Sigmoid colon (tissue), 7 donors: ENCODE measurements at places on chromosomes 13 and 19. TPM values are rescaled to one million over a fixed set of nuclear protein-coding genes. Genes with fewer than 3 reads are reported as not detected.

- DNase-seq, result no peak
- H3K36me3 ChIP-seq, result no peaks in the 10 kb centered on the region
- H3K4me3 ChIP-seq, result no peak overlapping the region
- no peaks in the 10 kb centered on the region for H3K4me1 ChIP-seq
- no peaks in the 10 kb centered on the region for H3K27me3 ChIP-seq
- no peak overlapping the region for H3K27ac ChIP-seq
These were observed 92.5 kb downstream of the PTPRS start for GRCh38 chr19:5247957-5248705.

- H3K27ac ChIP-seq, result no peak overlapping the region
- no peak overlapping the region for H3K4me3 ChIP-seq
- no peaks in the 10 kb centered on the region for H3K36me3 ChIP-seq
- no peak for DNase-seq
These were observed 2292.8 kb downstream of the PCDH9 start for GRCh38 chr13:64937302-64937701.

Gene IRF2BP1
- 18.0 TPM for total RNA-seq

DNA sequence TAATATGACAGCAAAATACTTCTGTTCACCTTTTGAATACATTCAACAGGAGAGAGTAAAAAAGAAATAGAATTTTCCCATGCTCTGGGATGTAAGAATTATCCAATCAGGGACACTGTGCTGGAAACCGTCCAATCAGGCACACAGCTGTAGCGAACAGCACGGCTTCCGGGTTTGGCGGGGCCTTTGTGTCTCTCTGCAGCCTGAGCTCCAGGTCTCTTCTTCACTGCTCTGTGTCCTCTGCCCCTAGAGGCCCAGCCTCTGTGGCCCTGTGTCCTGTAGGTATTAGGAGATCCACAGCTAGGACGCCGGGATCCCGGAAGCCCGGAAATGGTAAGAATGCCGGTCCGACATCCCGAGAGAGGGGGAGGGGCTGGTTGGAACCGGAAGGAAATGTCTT, 92.7 kb downstream of the ZNF737 start:
- no peaks in the 10 kb centered on the region for H3K4me1 ChIP-seq
- H3K4me3 ChIP-seq, result no peak overlapping the region
- no peaks in the 10 kb centered on the region for H3K27me3 ChIP-seq
- DNase-seq, result no peak

Gene YJEFN3
- 2.2 TPM for total RNA-seq

Gene CYP4F8
- total RNA-seq, result not detected

- no peak for DNase-seq
- H3K36me3 ChIP-seq, result no peaks in the 10 kb centered on the region
- H3K27ac ChIP-seq, result no peak overlapping the region
- H3K4me3 ChIP-seq, result no peak overlapping the region
These were observed 205.0 kb downstream of the TSHZ3 start for GRCh38 chr19:31144075-31144870.

GRCh38 chr19:37334179-37335071, 36.5 kb upstream of the ZNF527 start:
- H3K36me3 ChIP-seq, result peaks cover under 1% of the 10 kb centered on the region
- peak overlapping the region; percentile 70 for H3K4me3 ChIP-seq
- peak; percentile 96 for DNase-seq
- peaks cover 29% of the 10 kb centered on the region for H3K4me1 ChIP-seq

Gene OVOL3
- not detected for total RNA-seq

Gene RNF225
- not detected for total RNA-seq

- DNase-seq, result peak; percentile 97
- peaks cover 2% of the 10 kb centered on the region for H3K4me1 ChIP-seq
- peak overlapping the region; percentile 100 for H3K4me3 ChIP-seq
- H3K27ac ChIP-seq, result peak overlapping the region; percentile 99
- H3K36me3 ChIP-seq, result peaks cover 38% of the 10 kb centered on the region
- H3K27me3 ChIP-seq, result no peaks in the 10 kb centered on the region
These were observed 455 bp downstream of the TPT1 start for GRCh38 chr13:45340422-45341033.
